ENCODE measurements at places on chromosomes 5 and 9.

DNA sequence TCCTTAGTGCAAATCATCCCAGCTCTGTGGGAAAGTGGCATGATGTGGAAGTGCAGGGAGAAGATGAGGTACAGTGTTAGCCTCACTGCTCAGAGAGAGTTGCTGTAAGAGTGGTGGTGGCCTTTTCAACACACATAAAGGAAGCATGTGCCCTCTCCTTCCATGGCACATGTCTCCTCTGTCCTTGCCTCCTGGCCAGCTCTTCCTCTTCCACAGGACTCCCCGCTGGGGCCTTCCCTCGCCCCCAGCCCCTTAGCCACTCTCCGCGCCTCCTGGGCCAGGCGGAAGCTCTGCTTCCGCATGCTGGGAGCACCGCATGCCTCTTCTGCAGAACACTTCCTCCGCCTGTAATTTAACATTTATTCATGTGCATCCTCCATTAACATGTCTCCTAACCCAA is 4.8 kb upstream of the KCNMB1 start:
- no peak for DNase-seq

- DNase-seq, result no peak
These were observed 211.3 kb upstream of the HAPLN1 start for GRCh38 chr5:83931969-83932368.

- DNase-seq, result no peak
These were observed 464.3 kb upstream of the PAPPA start for GRCh38 chr9:115689331-115689730.

GRCh38 chr5:9034649-9035048 is 511.2 kb downstream of the SEMA5A start:
- DNase-seq, result no peak

- DNase-seq, result no peak
These were observed 921.5 kb downstream of the TLE4 start for GRCh38 chr9:80493258-80493657.

DNA sequence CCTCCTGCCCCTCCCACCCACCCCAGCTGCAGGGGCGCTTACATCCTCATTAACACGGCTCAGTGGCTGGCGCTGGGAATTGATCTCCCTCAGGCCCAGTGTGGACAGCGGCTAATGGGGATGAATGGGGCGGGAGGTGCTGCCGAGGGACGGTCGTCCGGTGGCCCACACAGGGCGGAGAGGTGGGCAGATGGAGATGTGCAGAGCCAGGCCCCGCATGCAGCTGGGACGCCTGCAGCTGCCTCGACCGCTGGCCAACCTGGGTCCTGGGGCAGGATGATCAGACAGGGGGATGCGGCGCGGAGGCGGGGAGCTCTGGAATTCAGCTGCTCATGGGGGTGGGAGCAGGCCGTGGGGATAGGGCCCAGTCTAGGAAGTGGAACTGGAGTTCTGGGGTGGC is 17.6 kb downstream of the TSPAN17 start:
- DNase-seq, result no peak

DNA sequence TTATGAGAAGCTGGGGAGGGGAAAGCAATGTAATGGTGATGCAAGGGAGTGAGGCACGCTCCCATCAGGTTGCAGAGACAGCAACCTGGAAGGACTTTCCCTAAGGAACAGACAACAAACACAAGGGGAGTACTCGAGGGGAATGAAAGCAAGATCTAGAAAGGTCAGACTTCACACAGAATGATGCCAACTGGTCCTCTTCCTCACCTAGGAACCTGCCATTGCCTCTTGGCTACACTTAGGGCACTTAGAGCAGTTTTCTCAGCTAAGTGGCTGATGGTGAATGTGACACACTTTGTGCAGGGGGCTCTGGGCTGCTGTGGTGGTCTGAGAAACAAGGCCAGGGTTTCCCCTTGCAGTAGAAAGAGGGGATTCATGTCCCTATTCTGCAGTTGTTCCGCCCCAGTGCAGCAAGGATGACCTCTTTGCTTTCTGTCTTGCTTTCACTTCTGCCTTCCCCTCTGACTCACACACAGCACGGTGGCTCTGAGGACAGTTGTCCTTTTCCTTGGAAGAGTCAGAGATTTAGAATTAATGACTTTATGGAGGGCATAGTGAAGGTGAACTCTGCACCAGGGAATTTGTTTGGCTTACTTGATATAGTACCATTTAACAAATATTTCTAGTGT is 394.0 kb upstream of the KLF4 start:
- DNase-seq, result no peak

- DNase-seq, result no peak
These were observed 103.2 kb upstream of the VCAN start for GRCh38 chr5:83368319-83368718.

GRCh38 chr5:113682497-113683136 is 169.1 kb downstream of the YTHDC2 start:
- no peak for DNase-seq

GRCh38 chr9:31275419-31275818 is 1109.0 kb upstream of the ACO1 start:
- no peak for DNase-seq

DNA sequence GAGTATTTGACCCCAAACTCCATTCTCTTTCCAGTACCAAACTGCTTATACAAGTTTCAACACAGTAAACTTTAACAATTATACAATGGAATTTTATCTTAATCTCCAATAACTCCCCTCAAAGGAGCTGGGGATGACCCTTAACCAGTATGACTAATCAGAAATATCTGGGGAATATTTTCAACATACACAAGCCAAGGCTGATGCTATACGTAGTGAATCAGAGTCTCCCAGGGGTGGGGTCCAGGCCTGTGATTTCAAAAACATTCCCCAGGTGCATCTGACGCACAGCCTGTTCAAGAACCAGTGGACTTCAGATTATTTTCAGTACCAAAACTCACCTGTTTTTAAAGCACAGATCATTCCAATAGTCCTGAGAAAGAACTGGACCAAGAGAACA is 11.8 kb upstream of the SEMA5A start:
- no peak for DNase-seq

DNA sequence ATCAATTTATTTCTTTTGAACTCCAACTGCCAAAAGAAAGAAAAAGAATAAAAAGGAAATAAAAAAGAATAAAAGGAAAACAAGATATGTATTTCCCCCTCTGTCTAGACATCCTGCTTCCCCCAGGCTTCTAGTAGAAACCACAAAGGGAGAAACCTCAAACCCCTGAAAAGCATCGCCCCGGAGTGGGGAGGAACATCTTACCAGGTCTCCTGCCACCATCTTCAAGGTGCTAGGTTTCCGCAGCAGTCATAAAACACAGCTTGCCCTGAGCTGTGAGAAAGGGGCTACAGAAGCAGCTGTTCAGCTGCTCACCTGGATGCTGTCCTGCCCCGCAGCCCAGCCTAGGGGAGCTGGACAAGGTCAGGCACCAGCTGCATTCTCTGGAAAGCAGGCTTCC is 487.7 kb downstream of the GADD45G start:
- DNase-seq, result no peak

GRCh38 chr9:136961279-136962065 is 9.4 kb downstream of the LCN12 start:
- no peak for DNase-seq

- DNase-seq, result no peak
These were observed 16.6 kb downstream of the CDC42SE2 start for GRCh38 chr5:131280417-131280816.

DNA sequence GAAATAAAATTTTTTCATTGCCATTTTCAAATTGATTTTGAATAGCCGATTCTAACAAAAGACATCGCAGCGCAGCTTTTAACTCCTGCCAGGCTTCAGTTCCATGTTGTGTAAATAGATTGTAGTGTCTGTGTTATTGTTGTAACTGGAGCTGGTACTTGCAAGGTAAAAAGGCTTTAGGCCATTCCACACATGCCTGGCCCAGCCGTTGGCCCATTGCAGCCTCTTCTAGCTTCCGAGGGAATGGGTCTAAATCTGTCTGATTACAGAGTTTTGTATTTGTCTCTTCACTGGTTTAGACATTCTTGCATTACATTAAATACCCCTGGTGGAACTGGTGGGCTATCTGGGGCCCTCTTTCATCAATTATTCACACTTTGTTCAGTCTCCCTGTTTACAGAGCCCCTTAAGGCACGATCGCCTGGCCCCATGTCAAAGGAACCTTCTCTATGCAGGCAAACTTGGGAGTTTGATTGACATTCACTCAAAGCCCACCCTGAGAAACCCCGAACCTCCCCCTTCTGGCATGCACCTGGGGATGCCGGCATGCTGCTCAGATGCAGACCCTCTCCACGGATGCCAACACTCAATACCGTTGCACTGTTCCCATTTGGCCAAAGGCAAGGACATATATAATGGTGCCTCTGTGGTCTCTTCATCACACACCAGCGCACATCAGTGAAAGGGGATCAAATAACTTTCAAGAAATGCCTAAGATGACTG is 281.7 kb upstream of the IRX2 start:
- DNase-seq, result no peak

- no peak for DNase-seq
These were observed 2.5 kb downstream of the NHP2 start for GRCh38 chr5:178150977-178151734.

DNA sequence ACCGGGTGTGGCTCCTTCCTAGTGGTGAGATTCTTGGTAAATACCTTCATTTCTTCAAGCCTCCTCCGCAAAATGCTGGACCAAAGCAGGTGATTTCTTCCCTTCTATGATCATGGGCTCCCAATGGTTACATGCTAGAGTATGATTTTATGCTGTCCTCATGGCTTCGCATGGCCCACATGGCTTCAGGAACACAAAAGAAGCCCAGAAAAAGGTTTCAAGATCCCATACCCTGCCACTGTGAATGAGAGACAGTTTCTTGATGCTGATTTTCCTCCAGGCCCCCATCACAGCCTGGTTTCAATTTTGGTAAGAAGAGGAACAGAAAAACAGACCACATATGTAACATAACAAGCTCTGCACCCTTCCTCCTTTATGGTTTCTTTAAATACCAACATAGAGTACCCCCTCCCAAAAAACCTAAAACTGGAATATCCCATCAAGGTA is 2.4 kb upstream of the RXFP3 start:
- no peak for DNase-seq

DNA sequence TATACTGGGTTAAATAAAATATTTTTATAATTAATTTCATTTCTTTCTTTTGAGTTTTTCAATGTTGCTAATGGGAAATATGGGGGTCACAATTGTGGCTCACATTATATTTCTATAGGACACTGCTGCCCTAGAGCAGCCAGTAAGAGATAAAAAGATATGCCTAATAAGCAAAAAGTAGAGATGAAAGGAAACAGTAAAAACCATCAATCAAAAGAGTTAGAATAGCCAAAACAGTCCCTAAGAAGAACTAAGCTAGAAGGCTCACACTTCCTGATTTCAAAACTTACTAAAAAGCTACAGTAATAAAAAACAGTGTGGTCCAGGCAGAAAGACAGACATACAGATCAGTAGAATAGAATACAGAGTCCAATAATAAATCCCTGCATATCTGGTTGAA is 104.4 kb downstream of the FANCC start:
- no peak for DNase-seq

DNA sequence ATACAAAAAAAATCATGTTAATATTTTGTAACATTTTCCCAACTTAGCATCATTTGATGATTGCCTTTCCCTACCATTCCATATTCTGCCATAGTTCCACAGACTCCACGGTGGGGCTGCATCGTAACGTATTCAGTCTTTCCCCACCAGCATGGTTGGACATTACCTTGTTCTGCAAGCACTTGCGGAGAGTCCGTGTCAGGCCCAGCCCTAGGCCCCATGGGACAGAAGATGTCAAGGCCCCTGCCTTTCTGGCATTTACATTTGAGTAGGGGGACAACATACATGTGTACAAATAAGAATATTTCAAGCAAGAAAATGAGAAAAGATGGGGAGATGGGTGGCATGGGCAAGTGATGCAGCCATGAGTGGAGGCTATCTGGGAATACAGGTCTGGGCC is 8.2 kb upstream of the PHF2 start:
- DNase-seq, result no peak

GRCh38 chr5:22910523-22910922 is 57.4 kb upstream of the CDH12 start:
- no peak for DNase-seq

DNA sequence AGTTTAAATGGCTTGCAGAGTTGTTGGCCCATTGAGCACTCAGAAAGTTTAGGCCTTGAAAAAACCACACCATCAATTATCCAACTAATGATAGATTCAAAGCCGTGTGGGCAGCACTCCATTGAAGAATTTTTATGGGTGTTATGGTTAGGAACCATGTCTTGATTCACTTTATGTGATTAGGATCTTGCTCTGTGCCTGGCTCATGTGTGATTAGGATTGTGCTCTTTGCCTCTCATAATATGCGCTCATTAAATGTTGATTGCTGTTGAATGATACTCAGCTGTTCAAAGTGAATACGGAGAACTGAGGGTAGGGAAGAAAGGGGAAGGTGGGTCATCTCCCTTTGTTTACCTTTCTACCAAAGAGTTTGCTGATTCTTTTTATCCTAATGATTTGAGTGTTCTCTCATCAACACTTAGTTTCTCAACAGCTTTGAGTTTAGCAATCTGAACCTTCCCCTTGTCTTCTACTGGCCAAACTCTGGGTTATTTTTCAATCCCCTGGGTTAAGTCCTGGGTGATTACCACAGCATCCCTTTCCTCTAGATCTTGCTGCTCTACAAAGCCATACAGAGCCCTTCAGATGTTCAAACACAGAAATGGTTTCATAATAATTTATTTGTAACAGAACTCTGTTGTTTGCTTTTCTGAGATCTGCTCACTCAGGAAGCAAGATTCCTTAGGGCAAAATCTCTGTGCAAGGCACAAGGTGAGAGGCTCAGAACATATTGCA is 668.8 kb upstream of the RGMB start:
- no peak for DNase-seq

DNA sequence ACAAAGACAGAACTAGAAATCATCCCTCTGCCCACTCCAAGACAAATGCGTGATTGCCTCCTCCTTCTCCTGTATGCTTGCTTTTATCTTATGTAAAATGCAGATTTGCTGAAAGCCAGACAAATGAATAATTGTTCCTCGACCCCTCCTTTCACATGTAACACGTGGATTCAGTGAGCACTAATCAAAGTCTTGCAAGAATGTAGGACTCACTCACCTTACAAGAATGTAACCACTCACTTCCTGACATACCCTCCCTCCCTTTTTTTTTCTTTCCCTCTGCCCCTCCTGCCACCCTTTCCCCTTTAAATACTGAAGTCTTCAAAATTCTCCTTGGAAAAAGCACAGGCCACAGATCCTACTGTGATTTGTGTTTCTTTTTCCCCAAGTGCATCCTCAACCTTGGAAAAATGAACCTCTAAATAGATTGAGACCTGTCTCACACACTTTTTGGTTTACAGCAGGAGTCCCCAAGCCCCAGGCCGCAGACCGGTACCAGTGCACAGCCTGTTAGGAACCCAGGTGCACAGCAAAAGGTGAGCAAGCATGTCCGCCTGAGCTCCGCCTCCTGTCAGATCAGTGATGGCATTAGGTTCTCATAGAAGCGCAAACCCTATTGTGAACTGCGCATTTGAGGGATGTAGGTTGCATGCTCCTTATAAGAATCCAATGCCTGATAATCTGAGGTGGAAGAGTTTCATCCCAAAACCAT is 29.4 kb upstream of the HSD17B3 start:
- DNase-seq, result no peak
